Mammary epithelial cell (primary cell): ENCODE measurements at places on chromosomes 16 and 17.

- peak; percentile 91 for DNase-seq
Measured at GRCh38 chr17:57875290-57876022, 25.6 kb upstream of the MRPS23 start.

GRCh38 chr16:65832679-65833078, 533.8 kb upstream of the CDH5 start:
- no peak for DNase-seq

DNA sequence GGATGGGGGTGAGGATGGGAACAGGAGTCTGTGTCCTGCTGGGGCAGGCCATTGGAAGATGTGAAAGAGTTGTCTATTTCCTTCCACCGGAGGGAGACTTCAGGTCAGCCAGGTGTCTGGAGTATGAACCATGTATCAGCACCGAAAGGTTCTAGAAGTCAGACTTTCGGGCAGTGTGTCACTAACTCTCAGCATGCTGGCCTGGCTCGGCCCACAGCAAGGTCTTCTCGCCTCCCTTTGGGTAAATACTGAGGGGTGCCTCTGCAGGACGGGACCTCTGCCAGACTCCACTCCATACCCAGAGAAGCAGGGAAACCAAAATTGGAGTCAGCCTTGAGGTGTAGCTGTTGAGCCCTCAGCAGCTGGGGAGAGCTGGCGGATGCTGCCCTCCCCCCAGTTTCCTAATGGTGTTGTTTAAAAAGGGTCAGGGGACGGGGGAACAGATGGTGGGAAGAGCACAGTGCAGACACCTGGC, 507 bp downstream of the CIITA start:
- DNase-seq, result no peak

GRCh38 chr17:49783071-49783715, 5.3 kb upstream of the KAT7 start:
- DNase-seq, result no peak

GRCh38 chr17:49832840-49833599, 14.8 kb downstream of the TAC4 start:
- DNase-seq, result no peak

DNA sequence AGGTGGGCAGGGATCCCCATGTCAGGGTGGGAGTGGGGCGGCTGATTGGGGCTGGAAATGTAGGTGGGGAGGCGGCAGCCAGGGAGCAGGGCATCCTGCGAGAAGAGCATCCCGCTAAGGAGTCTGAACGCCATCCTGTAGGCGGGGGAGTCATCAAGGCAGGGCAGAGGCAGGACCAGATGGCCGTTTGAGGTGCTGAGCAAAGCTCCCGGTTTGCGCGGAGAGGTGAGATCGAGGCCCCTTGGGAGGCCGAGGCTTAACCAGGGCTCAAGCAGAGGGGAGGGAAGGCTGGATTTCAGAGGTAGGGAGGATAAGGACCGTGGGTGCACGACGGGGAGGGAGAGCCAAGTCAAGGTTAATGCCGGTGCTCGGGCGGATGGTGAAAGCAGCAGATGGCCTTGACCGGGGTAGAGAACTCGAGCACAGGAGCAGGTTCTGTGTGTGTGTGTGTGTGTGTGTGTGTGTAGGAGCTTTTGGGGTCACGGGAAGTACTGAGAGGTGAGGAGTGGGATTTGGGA, 472 bp upstream of the NME2 start:
- no peak for DNase-seq

DNA sequence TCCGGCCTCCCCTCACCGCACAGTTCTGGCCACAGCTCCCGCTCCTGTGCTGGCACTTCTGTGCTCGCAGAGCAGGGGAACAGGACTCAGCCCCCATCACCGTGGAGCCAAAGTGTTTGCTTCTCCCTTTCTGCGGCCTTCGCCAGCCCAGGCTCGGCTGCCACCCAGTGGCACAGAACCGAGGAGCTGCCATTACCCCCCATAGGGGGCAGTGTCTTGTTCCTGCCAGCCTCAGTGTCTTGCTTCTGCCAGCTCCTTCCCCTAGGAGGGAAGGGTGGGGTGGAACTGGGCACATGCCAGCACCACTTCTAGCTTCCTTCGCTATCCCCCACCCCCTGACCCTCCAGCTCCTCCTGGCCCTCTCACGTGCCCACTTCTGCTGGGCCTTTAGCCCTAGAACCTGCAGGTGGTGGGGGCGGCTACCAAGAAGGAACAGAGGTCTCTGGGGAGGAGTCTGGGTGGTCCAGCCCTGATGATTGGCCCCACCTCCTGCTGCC, 645 bp upstream of the ELMO3 start:
- peak; percentile 70 for DNase-seq

DNA sequence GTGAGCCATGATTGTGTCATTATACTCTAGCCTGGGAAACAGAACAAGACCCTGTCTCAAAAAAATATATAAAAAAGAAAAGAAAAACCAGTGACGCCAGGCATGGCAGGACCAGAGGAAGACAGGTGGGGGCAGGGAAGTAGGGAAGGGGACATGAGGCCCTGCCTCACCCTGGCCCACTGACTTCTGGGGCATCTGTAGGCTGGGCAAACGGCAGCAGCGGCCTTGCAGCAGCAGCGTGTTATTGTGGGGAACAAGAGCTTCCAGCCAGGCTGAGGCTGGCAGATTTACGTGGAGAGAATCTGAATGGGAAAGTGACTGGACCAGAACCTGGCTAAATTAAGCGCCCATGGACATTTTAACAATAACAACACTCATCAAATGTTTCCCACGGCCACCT, 19.4 kb downstream of the CMTM4 start:
- no peak for DNase-seq

GRCh38 chr17:59746849-59747445, 39.5 kb downstream of the VMP1 start:
- peak; percentile 37 for DNase-seq

DNA sequence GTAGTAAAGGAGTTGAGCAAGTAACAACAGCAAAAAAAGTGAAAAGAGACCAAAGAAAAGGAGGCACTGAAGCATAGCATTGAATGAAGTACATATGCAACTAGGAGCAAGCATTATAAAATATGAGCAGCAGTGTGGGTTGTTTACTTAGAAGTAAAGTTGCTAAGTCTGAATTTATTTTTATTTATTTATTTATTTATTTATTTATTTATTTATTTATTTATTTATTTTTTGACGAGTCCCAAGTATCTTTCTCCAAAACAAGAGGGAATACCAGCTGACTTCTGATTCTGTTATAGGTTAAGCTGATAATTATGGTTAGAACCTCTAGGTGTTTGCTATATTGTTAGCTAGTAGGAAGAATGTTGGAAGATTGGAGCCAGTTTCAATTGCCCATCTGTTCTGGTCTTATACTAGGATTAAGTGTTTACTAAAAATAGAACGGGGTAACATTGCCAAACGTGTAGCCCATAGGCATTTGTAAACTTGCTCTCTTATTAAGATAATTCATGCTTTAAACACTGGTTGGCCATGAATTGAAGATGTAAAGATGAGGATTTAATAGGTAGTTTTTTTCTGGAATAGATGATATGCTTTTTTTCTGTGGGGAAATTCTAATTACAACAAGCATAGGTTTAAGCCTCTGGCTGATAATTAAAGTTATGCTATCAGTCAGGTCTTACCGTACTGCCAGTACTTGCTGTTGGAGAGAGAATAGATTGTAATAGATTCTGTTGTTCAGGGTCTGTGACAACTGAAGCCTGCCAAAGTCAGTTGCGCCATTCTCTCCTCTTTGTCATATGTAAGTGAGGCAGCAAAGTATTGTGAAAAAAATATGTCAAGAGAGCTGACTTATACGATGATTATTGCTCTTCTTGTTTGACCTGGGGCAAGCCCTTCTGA, 66.7 kb downstream of the PPM1E start:
- DNase-seq, result no peak

GRCh38 chr17:76867578-76868175, 527 bp upstream of the MGAT5B start:
- peak; percentile 16 for DNase-seq

DNA sequence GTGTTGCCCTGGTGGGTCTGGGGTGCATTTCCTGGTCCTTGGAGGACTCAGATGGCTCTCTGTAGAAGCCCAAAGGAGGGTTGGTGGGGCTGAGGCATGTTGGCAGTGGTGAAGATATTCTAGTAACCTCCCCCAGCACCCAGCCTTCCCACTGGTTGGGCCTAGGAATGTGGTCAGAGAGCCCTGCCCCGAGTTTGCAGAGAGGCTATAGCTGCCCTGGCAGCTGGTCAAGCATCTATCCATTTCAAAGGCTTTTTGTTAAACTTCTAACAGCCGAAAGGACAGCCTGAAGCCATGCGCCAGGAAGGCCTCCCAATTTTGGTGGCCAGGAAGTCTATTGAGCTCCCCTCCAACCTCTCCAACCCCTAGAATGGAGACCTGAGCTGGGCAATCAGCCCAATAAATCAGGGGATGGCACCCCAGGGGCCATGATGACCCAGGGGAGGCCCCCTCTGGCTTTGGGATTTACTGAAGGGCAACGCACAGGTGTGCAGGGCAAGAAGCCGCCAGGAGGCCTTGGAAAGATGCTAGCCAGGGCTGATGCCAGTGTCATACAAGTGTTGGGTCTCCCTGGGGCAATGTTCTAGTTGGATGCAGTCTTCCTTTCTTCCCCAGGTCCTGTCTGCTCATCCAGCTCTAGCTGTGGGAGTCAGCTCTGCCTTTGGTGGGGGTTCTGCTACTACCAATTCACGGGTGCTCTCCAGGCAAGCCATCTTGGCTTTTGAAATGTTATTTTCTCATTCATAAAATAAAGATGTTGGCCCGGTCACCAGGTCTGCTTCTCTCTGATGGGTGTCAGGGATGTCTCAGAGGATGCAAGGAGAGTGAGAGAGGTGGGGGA, 30.9 kb upstream of the AXIN2 start:
- no peak for DNase-seq

DNA sequence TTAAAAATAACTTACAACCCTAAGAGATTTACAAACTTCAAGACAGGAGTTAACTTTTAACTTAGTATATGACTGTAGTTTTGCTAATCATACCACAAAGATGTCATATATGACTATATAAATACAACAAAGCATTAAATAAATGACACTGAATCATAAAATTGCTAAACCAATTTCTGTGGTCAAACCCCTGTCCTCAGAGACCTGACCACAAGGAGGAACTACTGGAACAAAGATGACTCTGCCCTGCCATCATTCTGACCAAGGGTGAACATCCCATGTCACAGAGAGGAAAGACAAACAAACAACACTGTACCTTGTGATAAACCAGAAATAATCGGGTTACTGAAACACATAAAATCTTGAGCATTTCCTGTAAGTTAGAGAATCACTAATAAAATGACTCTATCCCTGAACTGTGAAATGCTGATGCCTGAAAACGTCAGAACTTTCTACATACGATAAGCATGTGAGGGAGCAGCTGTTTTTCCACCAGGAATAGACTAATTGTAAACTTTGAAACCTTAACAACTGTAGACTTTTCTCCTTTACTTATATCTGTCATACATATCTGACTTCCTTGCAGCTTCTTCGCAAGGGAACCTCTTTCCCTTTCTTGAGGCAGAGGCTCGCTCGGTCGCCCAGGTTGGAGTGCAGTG, 47.9 kb downstream of the WDR59 start:
- peak; percentile 57 for DNase-seq

GRCh38 chr17:78026381-78026780, 67.9 kb downstream of the TNRC6C start:
- DNase-seq, result no peak

GRCh38 chr16:20385844-20386832, 18.4 kb downstream of the PDILT start:
- peak; percentile 17 for DNase-seq

GRCh38 chr17:75417054-75417580, 11.6 kb upstream of the GRB2 start:
- no peak for DNase-seq

- DNase-seq, result peak; percentile 54
Measured at GRCh38 chr16:53147500-53148065, 92.8 kb downstream of the CHD9 start.

DNA sequence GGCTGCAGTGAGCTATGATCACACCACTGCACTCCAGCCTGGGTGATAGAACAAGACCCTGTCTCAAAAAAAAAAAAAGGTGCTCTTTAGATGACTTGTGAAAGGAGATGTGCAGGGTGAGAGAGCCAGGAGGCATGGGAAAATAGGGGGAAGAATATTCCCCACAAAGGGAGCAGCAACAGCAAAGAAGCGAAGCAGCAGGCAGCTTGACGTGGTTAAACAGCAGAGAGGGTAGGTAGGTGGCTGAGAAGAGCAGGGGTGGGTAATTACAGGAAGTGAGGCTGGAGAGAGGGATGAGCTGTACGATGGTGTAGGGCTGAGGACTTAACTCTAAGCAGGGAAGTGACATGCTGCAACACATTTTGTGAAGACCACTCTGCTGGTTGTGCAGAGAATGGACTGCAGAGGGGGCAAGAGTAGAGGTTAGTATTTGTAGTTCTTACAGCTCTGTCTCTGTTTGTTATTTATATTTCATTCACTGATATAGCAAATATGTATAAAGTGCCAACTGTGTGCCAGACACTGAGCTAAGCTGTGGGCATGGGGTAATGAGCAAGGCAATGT, 1.6 kb downstream of the HEATR3 start:
- peak; percentile 16 for DNase-seq

DNA sequence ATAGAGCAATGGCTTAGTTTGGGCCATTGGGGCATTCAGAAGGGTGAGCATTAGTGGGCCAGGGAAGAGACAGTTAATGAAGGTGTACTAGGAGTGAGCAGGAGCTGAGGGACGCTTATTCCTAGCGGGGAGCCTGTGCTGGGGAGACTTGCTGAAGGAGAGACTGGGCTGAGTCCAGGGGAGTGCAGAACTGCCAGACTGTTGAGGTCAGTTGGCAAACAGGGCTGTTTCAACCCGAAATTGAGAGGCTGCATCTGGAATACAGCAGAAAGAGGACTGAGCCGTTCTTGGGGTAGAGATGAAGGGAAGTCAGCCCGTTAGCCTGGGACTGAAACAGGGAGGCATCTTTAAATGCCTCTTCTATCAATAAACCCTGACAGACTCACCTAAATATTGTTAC, 33.2 kb downstream of the MAP2K6 start:
- DNase-seq, result no peak

DNA sequence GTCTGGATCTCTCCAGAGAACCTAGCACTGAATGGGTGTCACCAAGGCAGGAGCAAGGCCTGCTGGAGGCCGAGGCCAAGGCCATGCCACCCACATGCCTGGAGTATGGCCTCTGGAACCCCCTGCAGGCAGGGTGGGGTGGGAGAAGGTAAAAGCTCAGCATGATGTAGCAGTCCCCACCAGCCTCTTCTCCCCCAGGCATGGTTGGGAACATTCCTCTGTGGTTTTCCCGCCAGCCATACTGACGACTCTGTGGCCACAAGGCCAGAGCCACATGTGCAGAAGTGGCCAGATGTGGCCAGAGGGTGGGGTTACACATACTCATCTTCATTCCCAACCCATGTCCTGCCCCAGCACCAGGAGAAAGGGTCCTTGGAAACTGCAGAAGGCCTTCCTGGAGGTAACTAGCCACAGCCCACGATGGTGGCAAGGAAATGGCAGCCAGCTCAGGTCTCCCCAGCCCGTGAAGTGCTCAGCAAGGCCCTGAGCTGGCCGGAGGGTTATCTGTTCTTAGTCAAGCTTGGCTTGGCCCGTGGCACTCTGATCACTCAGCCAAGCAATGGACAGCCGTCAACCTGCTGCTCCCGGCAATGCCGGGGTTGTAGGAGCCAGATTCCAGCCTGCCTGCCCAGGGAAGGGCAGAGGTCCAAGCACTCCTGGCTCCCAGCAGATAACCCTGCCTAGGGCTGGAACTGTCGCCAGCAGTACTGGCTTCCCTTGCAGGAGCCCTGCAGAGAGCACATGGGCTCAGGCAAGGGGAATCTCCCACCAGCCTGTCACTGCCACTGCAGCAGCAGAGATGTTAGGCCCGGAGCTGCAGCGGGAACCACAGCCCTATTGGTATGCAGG, 26.1 kb downstream of the HDAC5 start:
- DNase-seq, result no peak
